ENCODE measurements at places on chromosomes 13 and 19. TPM values are rescaled to one million over a fixed set of nuclear protein-coding genes. Genes with fewer than 3 reads are reported as not detected.

DNA sequence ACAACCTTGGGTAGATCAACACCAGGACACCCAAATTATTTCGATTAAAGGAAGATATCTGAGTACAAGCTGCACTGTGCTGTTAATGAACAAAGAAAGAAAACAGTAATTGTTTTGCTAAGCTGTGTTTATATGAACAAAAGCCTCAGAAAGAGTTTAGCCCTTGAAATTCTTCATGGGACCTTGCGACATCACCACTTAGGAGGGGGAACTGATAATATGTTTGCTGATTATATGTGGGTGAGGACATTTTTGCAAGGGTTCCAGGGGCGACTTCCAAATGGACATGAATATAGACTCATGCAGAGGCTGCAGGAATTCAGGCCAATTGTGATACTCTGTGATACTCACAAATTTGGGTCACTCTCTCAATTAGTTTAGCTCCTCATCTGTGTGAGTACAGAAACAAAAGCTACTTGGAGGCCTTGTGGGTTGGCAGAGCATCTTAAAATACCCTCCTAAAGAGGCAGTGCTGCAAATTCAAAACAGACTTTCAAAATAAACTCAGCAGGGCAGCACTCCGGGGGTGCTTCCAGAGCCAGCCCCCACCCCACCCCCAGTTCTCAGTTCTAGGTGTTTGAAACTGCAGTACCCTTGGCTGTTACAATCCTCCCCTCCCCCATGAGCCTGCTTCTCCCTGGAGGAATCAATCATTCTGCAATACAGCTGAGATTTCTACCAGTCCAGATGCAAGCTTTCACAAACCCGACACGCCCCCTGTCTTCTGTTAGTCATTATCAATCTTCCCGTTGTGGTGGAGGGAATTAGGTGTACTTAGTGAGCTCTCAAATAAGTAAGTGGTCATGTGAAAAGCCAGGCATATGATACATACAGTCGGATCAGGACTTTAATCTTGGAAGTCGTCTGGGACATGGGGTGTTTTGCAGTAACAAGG lies 97.0 kb upstream of the MBNL2 start:
- DNase-seq, result peak; percentile 72

Gene SH3GL1
- total RNA-seq, result 52.8 TPM

Gene CRYL1
- total RNA-seq, result 1.4 TPM

- no peak for DNase-seq
Measured at GRCh38 chr13:44895953-44896335, 93.3 kb downstream of the NUFIP1 start.

DNA sequence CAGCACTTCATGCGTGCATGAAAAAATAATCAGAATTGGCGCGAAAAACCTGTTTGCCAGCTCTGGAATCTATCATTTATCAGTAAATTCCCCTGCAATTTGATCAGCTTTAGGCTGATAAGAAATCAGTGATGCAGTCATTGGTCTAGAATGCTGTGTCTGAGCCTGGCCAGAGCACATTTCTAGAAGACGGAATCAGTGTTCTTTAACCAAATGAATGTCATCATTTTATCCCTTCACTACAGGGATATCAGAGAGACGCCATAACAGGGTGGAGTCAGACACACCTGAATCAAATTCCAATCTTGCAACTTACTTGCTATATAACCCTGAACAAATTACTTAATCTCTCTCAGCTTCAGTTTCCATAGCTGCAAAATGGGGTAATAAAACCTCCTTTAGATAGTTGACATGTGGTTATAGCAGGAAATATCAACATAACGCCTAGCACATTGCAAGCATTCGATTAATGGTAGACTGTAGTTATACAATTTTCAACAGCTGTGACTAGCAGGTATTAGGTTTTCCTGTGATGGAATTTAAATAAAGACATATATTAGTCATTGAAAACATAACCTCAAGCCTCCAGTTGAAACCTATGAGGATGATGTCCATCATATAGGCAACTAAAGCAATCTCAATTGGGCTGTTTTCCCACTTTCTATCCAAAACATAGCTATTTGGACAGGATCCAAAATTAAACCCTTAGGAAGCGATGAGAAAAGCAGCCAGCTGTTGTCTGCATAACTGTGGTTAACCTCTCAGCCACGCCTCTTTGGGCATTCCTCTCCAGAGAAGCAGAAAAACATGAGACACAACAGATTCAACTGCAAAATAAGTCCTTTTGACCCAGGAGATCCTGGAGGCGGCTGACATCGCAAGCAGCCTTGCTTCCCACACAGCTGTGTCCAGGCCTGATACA lies 51.6 kb upstream of the UBL3 start:
- peak; percentile 81 for DNase-seq

DNA sequence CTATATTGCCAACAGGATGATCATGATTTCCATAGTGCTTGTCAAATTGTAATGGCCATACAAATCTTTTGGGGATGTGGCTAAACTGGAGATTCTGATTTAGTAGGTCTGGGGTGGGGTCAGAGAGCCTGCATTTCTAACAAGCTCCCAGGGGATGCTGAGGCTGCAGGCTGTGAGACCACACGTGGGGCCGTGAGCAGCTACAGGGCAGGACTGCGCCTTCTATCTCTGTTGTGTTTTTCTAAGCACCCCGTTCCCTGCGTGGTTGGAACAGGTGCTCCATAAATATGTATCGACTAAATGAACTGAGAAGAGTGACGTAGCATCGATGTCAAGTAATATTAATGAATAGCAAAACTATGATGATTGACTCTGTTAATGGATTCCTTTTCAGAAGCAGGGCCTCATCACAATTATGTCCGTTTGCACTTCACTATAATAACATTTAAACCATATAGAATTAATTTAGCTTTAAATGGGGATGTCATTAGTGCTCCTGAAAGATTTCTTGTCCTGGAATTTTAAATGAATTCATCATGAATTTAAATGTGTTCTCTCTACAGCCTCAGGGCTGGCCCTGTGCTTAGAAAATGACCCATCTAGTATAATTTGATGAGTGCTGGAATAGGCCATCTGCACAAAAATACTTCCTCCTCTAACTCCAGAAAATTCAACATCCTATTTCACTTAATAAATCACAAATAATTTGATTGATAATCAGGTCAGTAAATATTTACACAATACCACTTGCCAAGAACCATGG lies 51.7 kb upstream of the SIAH3 start:
- DNase-seq, result no peak

DNA sequence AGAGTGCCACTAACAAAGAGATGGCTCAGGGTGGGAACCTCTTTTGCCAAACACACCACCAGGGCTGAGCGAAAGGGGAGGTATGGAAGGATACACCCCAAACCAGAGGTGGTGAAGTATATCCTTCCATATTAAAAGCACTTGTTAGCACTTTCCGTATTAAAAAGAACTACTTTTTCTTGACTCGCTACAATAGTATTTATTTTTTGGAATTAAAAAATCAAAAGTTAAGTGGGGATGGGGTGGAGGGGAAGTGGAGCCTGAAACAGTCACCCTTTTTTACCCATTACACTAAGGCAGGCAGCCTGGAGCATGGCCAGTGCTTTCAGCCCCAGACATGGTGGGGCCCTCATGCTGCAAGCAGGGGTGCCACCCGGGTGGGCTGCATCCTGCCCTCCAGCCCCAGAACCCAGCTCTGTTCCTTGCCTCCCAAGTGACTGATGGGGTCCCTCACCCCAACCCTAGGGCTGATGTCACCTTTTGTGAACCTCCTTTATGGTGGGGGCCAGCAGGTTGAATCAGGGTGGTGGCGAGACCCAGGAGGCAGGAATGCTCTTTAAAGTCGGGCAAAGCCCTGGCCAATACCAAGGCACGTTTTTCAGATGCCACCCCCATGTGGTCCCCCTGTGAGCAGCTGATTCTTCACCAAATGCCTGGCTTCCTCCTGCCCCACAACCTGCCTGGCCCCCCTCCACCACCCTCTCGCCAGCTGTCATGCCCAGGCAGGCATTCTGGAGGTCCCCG lies 31.0 kb downstream of the LYL1 start:
- no peak for DNase-seq

Gene SHISA2
- total RNA-seq, result 100 TPM

- peak; percentile 41 for DNase-seq
Measured at GRCh38 chr19:46546194-46546896, 50.7 kb upstream of the PNMA8B start.

Gene FFAR2
- total RNA-seq, result not detected

Gene CDC42EP5
- 9.5 TPM for total RNA-seq

- DNase-seq, result peak; percentile 51
Measured at GRCh38 chr19:18093439-18094161, 4.0 kb upstream of the MAST3 start.

- no peak for DNase-seq
Measured at GRCh38 chr13:46698910-46699460, 98.0 kb downstream of the ESD start.
